Panc1 (cell line): ENCODE measurements at places on chromosomes 4 and X. TPM values are rescaled to one million over a fixed set of nuclear protein-coding genes. Genes with fewer than 3 reads are reported as not detected.

The SULT1E1 gene
- total RNA-seq, result not detected

The NKX6-1 gene
- total RNA-seq, result 1.1 TPM

The PDZD4 gene
- 37.2 TPM for total RNA-seq

The BEND2 gene
- total RNA-seq, result not detected

- no peaks in the 10 kb centered on the region for H3K36me3 ChIP-seq
- H3K4me3 ChIP-seq, result no peak overlapping the region
- no peak for DNase-seq
- H3K27ac ChIP-seq, result no peak overlapping the region
- H3K4me1 ChIP-seq, result no peaks in the 10 kb centered on the region
Measured at GRCh38 chrX:153349952-153350351, 16.0 kb downstream of the ZNF275 start.

- H3K36me3 ChIP-seq, result no peaks in the 10 kb centered on the region
- no peak overlapping the region for H3K27ac ChIP-seq
- H3K27me3 ChIP-seq, result no peaks in the 10 kb centered on the region
- no peaks in the 10 kb centered on the region for H3K4me1 ChIP-seq
- H3K4me3 ChIP-seq, result no peak overlapping the region
- DNase-seq, result no peak
Measured at GRCh38 chr4:34105311-34105710, 2139.0 kb downstream of the ARAP2 start.

DNA sequence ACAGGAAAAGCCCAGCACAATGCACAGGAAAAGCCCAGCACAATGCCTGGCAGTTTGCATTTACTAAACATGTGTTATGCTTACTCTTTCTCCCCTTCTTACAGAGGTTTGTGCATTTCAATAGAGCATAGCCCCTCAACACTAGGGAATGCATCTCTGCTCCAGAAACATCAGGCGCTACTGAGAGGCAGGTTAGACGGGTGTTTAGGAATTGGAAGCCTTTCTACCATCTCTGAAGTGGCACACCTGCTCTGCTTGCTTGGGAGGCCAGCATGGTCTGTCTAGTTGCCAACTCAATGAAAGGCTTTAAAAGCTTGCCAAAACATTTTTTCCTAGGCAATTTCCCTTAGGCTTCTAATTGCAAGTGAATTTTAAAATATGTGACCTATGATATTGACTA is 55.7 kb downstream of the GRID2 start:
- no peak overlapping the region for H3K4me3 ChIP-seq
- H3K27ac ChIP-seq, result no peak overlapping the region
- no peaks in the 10 kb centered on the region for H3K4me1 ChIP-seq
- no peaks in the 10 kb centered on the region for H3K27me3 ChIP-seq
- H3K36me3 ChIP-seq, result no peaks in the 10 kb centered on the region
- DNase-seq, result no peak
